ENCODE measurements at places on chromosomes 3 and 15. TPM values are rescaled to one million over a fixed set of nuclear protein-coding genes. Genes with fewer than 3 reads are reported as not detected.

DNA sequence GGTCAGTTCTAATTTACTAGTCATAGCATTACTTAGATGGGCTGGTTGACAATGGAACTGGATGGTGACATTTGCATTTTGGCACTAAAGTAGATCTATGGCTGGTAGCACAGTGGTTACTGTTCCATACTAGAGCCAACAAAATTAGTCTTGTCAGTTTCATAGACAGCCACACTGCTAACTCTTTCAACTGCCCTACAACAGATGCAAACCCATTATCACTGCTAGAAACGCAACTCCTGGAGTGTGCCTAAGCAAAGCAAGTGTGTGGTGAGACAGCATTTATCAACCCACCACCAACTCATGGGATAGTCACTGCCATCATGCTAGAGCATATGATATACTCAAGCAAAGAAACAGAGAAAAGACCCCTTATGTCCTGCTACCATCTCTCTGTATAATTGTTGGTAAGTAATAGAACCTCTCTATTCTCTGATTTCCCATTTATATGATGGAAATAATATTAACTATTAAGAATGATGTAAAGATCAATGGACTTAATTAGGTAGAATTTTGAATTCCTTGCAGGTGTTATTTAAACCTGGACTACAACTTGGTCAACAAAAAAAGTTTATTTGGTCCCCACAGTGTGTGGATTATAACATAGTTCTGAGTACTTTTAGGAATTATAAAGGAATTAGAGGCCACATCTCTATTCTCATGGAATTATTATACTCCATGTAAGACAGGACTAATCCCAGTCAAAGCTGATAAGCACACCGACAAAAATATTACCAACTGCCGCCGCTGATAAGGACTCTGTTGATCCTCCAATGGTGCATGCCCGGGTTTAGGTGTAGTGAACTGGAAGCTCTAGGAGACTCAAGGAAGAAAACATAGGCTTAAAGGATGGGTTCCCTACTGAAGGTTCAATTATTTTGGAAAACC is 19.9 kb upstream of the ABHD5 start:
- H3K27ac ChIP-seq = no peak overlapping the region
- DNase-seq = no peak
- no peak overlapping the region for H3K4me3 ChIP-seq
- H3K27me3 ChIP-seq = no peaks in the 10 kb centered on the region
- no peaks in the 10 kb centered on the region for H3K36me3 ChIP-seq
- peaks cover 4% of the 10 kb centered on the region for H3K4me1 ChIP-seq

- H3K27ac ChIP-seq = no peak overlapping the region
- no peak for DNase-seq
- no peaks in the 10 kb centered on the region for H3K27me3 ChIP-seq
- no peaks in the 10 kb centered on the region for H3K4me1 ChIP-seq
Measured at GRCh38 chr15:78179286-78179840, 30.2 kb downstream of the IDH3A start.

- H3K4me1 ChIP-seq = peaks cover 12% of the 10 kb centered on the region
- H3K4me3 ChIP-seq = no peak overlapping the region
- no peaks in the 10 kb centered on the region for H3K27me3 ChIP-seq
- H3K27ac ChIP-seq = no peak overlapping the region
- no peaks in the 10 kb centered on the region for H3K36me3 ChIP-seq
Measured at GRCh38 chr15:39099524-39099923, 481.4 kb upstream of the THBS1 start.

SH2D7 gene
- not detected for total RNA-seq

ENTPD3 gene
- total RNA-seq = 1.4 TPM

GRCh38 chr15:67838789-67839332 is 984 bp downstream of the RNU6-1 start:
- peaks cover 50% of the 10 kb centered on the region for H3K27me3 ChIP-seq
- DNase-seq = peak; percentile 61
- H3K27ac ChIP-seq = peak overlapping the region; percentile 93
- H3K36me3 ChIP-seq = peaks cover 2% of the 10 kb centered on the region
- peaks cover 25% of the 10 kb centered on the region for H3K4me1 ChIP-seq

DNA sequence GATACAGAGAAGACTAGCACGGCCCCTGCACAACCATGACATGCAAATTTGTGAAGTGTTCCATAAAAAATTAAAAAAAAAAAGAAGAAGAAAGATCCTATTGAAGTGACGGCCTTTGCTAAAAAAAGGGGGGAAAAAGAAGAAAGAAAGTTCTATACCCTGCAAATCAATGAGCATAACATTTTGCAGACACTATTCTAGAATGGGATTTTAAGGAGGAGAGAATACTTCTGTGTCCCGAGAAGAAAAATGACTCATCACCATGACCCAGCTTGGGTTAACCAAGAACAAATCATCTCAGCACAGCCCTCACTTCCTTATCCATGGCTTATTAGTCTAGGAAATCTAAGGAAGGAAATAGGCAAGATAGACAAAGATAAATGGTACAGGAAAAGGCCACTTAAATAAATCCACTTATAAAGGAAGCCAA is 7.4 kb upstream of the SH3BP5 start:
- H3K4me1 ChIP-seq = peaks cover 4% of the 10 kb centered on the region
- no peaks in the 10 kb centered on the region for H3K27me3 ChIP-seq
- no peak for DNase-seq
- H3K27ac ChIP-seq = no peak overlapping the region

GRCh38 chr3:79872483-79872882 is 104.7 kb upstream of the ROBO1 start:
- no peaks in the 10 kb centered on the region for H3K27me3 ChIP-seq
- no peak for DNase-seq
- H3K4me1 ChIP-seq = peaks cover 8% of the 10 kb centered on the region
- no peak overlapping the region for H3K4me3 ChIP-seq

- no peaks in the 10 kb centered on the region for H3K36me3 ChIP-seq
- no peak overlapping the region for H3K4me3 ChIP-seq
- no peak overlapping the region for H3K27ac ChIP-seq
- no peaks in the 10 kb centered on the region for H3K4me1 ChIP-seq
- DNase-seq = no peak
- H3K27me3 ChIP-seq = no peaks in the 10 kb centered on the region
Measured at GRCh38 chr3:104032283-104032682, 1334.4 kb upstream of the ALCAM start.

DNA sequence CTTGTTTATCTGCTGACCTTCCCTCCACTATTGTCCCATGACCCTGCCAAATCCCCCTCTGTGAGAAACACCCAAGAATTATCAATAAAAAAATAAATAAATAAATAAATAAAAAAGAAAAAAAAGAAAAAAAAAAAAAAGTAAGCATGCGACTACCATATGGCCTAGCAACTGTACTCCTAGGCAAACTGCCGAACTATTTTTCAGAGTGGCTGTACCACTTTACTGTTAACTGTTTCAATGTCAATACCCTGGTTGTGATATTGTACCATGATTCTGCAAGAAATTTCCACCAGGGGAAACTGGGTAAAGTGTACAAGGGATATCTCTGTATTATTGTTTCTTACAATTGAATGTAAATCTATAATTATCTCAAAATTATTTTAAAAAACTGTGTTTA is 41.3 kb upstream of the MAP4 start:
- H3K27me3 ChIP-seq = no peaks in the 10 kb centered on the region
- H3K27ac ChIP-seq = no peak overlapping the region
- H3K4me3 ChIP-seq = no peak overlapping the region
- peaks cover 21% of the 10 kb centered on the region for H3K36me3 ChIP-seq
- H3K4me1 ChIP-seq = no peaks in the 10 kb centered on the region

SPSB4 gene
- total RNA-seq = 9.5 TPM

ST8SIA2 gene
- 19.7 TPM for total RNA-seq

LMCD1 gene
- 26.1 TPM for total RNA-seq

DNA sequence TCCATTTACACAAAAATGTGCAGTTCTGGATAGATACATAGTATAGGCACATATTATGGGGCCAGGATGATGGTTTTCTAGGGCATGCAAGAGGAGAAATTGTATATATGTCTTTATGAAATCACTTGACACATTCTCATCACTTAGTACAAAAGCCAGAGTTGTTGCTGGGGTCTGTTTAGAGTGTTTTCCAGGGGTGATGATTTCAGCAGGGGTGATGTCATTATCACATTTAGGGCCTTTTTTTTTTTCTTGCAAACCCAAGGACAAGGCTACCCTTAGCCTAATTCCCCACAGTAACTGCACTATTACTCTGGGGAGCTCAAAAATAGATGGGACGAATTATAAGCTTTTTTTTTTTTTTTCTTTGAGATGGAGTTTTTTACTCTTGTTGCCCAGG is 3.6 kb downstream of the ZNF589 start:
- peaks cover 4% of the 10 kb centered on the region for H3K4me1 ChIP-seq
- no peak overlapping the region for H3K27ac ChIP-seq
- no peaks in the 10 kb centered on the region for H3K27me3 ChIP-seq
- peaks cover 11% of the 10 kb centered on the region for H3K36me3 ChIP-seq

GRCh38 chr15:68729789-68730411 is 90.8 kb downstream of the ANP32A start:
- H3K27ac ChIP-seq = no peak overlapping the region
- H3K27me3 ChIP-seq = peaks cover 23% of the 10 kb centered on the region
- H3K4me1 ChIP-seq = peaks cover 6% of the 10 kb centered on the region
- no peak for DNase-seq

PLCH1 gene
- 14.2 TPM for total RNA-seq

All from progenitor cell of endocrine pancreas (in vitro differentiated cells).